ENCODE measurements at places on chromosomes 11 and 22.

- DNase-seq: no peak
Observed at GRCh38 chr11:34339149-34340064, 18.4 kb downstream of the ABTB2 start.

DNA sequence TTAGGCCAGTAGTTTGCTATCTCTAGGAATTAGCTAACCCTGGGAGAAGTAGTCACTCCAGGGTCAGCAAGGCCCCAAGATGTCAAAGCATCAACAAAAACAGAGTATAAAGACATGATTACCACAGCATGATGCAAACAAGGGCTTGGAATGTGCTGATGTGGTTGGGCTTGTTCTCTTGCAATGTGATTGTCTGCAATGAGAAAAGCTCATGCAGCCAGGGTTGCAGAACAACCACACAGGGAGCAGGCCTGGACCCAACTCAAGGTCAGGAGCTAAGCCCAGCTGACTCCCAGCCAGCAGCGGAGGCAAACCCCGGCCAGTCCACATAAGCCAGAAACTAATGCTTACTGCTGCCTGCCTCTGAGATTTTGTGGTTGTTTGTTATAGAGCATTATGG is 132.4 kb upstream of the ZC3H12C start:
- peak; percentile 92 for DNase-seq

- DNase-seq: no peak
Observed at GRCh38 chr11:31786996-31787685, 24.0 kb downstream of the PAX6 start.

DNA sequence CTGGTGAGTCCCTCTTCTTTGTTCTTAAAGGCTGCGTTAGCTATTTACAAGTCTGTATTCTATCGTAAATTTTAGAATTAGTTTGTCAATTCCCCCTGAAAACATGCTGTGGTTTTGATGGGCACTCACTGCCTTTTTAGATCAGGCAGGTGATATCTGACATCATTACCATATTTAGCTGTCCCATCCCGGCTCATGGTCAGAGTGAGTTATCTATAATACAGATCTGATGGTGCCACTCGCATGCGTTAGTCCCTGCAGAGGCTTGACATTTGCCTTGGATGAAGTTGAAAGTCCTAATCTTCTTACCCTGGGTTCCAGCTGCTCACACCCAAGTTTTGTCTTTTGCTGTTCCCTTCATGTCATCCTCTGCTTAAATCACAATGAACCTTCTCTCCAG is 150.5 kb upstream of the NARS2 start:
- no peak for DNase-seq

DNA sequence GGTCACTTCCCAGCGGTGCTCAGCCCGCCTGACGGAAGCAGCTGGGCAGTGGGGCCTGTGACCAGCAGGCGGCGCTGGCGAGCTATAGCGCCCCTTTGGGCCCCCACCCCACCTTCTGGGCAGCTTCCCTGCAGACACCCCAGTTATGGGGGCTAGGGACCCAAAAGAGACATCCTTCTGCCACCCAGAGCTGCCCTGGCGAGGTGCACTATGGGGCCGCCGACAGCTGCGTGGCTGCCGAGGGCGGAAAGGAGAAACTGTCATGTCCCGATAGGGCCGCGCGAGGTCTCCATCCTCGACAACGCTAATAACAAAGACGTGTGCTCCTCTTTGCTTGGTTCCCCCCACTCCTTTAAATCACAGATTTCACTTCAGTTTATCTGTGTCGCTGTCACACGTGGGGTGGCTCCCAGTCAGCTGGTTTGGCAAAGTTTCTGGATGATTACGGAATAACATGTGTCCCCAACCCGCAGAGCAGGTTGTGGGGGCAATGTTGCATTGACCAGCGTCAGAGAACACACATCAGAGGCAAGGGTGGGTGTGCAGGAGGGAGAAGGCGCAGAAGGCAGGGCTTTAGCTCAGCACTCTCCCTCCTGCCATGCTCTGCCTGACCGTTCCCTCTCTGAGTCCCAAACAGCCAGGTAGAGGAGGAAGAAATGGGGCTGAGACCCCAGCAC is 673 bp upstream of the MYO7A start:
- DNase-seq: peak; percentile 82

GRCh38 chr11:94330789-94331188 is 26.4 kb downstream of the IZUMO1R start:
- DNase-seq: no peak

DNA sequence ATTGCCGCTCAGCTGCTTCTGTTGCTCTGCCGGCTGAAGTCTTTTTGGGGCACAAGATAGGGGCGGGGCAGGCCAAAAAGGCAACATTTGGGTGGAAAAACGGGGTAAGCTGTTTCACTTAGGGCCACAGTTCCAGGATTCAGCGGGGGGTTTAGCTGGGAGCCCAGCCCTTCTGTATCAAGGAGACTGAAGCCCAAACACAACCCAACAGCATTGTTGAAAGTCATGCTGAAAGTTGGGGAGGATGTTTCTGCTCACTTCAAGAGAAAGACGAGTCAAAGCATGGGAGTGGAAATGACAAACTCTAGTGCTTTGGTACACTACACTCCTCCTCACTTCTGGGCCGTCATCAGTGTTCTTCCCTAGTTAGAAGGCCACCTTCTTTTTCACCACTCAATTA is 56.1 kb upstream of the GNAZ start:
- no peak for DNase-seq

DNA sequence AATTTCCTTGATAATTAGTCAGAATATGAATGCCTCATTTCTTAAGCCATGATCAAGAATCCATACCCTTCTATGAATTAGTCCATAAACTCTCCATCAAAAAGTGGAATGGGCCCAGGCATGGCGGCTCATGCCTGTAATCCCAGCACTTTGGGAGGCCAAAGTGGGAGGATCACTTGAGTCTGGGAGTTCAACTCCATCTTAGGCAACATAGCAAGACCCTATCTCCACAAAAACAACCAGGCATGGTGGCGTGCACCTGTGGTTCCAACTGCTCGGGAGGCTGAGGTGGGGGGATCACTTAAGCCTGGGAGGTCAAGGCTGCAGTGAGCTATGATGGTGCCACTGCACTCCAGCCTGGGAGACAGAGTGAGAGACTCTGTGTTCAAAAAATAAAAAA is 52.1 kb upstream of the SHANK2 start:
- no peak for DNase-seq

GRCh38 chr11:59418156-59418555 is 8.1 kb downstream of the OR5A2 start:
- no peak for DNase-seq

DNA sequence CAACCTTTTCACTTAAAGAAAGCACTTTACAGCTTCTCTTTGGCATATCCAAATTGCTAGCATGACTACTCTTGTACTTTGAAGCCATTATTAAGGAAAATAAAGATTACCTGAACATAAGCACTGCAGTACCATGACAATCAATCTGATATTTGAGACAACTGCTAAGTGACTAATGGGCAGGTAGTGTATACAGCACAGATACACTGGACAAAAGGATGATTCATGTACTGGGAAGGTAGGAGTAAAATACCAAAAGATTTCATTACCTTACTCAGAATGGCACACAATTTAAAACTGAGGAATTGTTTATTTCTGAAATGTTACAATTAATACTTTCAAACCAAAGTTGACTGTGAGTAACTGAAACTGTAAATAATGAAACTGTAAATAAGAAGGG is 1054.3 kb upstream of the TENM4 start:
- DNase-seq: no peak

DNA sequence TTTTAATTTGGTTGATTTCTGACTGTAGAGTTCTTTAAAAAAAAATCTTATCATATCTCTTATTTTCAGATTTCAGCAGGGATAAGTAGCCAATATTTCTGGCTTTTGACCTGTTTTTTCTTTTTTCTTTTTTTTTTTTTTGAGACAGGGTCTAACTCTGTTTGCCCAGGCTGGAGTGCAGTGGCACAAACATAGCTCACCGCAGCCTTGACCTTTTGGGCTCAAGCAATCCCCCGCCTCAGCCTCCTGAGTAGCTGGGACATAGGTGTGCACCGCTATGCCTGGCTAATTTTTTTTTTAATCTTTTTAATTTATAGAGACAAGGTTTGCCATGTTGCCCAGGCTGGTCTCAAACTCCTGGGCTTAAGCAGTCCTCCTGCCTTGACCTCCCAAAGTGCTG is 23.9 kb upstream of the ZBTB44 start:
- DNase-seq: no peak

DNA sequence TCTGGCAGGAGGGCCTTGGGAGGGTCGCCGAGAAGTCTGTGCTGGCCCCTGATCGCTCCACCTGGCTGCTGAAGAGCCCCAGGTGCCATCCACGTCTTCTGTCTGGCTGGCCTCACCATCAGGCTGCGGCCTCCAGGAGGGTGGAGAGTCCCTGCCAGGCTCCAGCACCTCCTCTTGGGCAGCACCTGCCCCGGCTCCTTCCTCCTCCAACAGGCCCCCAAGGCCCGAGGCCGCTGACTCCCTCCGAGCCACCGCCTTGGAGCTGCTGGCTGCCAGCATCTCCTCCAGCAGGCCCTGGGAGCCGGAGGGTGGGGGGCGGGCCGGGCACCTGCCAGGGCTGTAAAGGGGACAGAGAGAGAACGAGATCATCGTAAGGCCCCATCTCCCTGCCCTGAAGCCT is 22.3 kb downstream of the TNKS1BP1 start:
- no peak for DNase-seq

DNA sequence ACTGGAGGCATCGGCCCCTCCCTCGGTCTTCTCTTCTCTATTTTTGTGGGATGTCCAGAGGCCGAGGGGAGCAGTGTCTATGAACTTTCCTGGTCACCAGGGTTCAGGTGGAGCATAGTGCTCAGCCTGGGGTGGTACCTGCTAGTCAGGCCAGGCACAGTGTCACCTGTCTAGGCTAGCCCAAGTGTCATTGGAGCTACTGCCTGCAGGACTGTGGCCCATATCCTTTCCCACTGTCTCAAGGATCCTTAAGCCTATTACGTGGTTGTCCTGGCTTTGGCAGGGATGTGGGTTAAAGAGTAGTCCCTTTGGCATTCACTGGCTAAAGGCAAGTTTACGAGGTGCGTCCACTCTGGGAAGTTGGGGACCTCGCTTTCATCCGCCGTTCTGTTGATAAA is 9.3 kb downstream of the RBM14 start:
- no peak for DNase-seq

DNA sequence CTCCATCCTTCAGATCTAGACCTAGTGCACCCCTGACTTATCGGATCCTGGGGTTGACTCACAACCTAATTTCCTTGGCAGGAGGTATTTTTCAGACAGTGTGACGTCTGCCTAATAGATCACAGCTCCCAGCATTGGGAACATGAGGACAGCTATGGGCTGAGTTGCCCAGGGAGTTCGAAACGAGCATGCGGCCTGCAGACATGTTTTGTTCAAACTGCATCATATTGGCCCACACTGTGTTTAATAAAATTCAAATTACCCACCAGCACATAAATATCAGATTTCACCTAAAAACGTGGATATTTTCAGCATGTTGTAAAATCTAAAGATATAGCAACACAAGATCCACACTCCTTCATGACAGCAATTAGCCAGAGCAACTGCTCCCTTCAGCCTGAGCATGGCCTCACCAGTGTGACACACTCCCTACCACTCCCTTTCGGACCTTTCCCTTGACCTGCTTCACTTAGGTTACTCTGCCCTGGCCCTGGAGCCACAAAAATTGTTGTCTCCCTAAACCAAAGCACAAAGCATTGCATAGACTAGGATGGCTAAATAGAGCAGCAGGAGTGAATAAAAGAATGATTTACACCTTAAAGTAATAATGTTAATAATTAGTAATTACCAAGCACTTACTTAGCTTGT is 53.6 kb upstream of the USP47 start:
- no peak for DNase-seq
